ENCODE measurements at places on chromosomes 4 and X.

GRCh38 chr4:77358315-77358928, 201.4 kb downstream of the CCNG2 start:
- H3K4me1 ChIP-seq: no peaks in the 10 kb centered on the region
- no peak for DNase-seq
- H3K27ac ChIP-seq: no peak overlapping the region
- no peaks in the 10 kb centered on the region for H3K36me3 ChIP-seq

DNA sequence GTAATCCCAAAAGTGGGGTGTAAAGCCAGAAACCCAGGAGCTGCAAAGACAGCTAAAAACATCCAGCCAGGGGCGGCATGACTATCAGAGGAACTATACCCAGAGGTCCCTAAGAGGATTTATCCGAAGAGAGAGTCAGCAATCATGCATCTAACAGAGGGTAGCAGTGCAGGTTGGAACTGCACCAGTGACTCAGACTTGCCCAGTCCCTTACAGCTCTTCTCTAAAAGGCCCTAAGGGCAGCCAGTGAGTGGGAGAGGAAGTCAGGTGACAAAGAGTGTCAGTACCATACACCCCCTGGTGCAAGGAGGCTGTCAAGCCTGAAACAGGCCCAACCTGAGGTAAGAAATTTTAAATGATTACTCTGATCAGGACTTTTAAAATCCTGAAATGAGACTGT, 88.1 kb downstream of the CAMK2D start:
- no peaks in the 10 kb centered on the region for H3K36me3 ChIP-seq
- no peak overlapping the region for H3K27ac ChIP-seq
- no peaks in the 10 kb centered on the region for H3K27me3 ChIP-seq
- DNase-seq: no peak

DNA sequence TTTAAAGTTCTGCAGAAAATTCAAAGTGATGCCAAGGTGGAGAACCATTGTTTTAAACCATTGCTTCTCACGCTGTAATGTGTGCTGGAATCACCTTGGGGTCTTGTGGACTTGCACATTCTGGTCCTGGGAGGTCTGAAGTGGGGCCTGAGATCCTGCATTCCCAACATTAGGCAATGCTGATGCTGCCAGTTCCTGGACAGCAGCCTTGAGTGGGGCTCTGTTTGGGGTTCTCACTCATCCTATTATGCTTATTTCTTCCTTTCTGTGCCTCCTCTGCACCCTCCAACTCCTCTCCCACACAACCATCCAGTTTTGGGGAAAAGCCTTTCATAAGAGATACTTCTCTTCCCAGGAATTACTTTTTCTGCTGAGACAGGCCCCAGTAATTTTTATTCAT, 44.2 kb upstream of the RASSF6 start:
- no peaks in the 10 kb centered on the region for H3K27me3 ChIP-seq
- H3K27ac ChIP-seq: no peak overlapping the region

DNA sequence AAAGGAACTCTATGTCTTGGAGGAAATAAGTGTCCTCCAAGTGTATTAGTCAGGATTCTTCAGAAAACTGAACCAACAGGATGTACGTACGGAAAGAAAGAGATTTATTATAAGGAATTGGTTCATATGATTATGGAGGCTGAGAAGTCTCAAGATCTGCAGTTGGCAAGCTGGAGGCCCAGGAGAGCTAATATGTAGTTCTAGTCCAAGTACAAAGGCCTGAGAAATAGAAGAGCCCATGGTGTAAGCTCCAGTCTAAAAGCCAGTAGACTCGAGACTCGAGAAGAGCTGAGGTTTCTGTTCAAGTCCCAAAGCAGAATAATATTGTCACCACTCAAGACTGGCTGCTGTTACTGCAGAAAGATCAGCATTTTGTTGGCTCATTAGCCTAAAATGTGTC, 65.3 kb upstream of the EFNB1 start:
- no peaks in the 10 kb centered on the region for H3K27me3 ChIP-seq
- H3K4me1 ChIP-seq: no peaks in the 10 kb centered on the region
- H3K4me3 ChIP-seq: no peak overlapping the region
- no peaks in the 10 kb centered on the region for H3K36me3 ChIP-seq
- H3K27ac ChIP-seq: no peak overlapping the region

DNA sequence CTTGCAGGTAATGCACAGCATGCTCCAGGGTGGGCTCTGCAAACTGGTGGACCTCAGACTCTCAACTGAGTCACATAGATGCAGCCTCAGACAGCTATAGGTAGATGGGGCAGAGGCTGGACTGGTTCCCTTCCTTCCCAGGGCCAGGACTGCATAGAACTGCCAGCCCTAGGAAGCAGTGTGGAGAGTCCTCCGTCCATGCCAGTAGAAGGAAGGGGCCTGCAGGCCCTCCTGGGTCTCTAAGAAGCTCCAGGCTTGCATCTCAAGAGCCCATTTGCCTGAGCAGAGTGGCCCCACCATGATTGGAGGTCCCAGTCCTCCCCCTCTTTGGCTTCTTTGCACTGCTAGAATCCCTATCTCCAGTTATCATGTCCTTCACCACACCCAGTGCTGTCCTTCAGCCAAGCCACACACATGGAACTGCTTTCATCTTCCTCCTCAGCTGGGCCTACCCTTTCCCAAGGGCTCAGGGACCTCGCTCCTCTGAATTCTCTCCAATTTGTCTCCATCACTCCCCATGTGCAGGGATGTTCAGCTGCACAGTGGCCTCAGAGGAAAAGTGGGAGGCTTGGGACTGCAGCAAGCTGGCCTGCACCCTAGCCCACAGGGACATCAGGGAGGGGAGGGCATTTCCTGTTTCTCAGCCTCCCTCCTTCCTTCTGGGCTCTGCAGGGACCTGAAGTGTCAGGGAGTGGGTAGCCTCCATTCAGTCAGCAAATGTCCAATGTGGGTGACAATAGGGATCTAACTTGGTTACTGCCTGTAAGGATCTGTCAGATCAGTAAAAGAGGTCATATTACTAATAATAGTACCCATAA, 146.0 kb downstream of the PJA1 start:
- H3K27me3 ChIP-seq: no peaks in the 10 kb centered on the region
- no peak overlapping the region for H3K4me3 ChIP-seq
